Adrenal gland (tissue), 19 donors: ENCODE measurements at places on chromosomes 5 and 9.
A peak's percentile ranks its signal among the peaks of the same experiment; 100 is the strongest.

GRCh38 chr5:53357439-53357838 is 123.0 kb upstream of the FST start:
- DNase-seq, result no peak

DNA sequence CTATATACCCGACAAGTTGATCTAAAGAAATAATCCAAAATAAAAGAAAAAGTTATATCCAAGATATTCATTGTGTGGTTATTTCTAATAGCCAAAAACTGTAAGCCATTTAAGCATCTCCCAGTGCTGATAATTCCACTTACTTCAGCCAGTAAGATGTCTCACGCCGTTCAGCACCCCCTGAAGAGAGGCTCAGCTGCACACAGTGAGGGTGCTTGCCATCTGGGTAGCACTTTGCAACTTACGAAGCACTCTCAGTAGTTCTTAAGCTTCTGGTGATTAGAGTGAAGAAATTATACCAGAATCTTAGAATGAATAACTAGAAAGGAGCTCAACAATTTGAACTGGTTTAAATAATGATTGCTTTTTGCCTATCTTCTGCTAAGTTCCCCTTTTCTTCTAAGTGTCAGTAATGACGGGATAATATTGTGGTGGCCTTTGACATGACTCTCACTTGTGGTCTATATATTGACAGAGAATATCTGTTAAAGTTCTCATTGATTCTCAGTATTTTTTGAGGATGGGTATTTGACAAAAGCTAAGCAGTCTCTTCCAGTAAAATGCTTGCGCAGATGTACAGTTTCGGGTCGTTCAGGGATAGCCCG is 26.2 kb upstream of the LTC4S start:
- DNase-seq, result no peak

GRCh38 chr5:135482381-135482933 is 30.3 kb upstream of the TIFAB start:
- DNase-seq, result peak; percentile 67

DNA sequence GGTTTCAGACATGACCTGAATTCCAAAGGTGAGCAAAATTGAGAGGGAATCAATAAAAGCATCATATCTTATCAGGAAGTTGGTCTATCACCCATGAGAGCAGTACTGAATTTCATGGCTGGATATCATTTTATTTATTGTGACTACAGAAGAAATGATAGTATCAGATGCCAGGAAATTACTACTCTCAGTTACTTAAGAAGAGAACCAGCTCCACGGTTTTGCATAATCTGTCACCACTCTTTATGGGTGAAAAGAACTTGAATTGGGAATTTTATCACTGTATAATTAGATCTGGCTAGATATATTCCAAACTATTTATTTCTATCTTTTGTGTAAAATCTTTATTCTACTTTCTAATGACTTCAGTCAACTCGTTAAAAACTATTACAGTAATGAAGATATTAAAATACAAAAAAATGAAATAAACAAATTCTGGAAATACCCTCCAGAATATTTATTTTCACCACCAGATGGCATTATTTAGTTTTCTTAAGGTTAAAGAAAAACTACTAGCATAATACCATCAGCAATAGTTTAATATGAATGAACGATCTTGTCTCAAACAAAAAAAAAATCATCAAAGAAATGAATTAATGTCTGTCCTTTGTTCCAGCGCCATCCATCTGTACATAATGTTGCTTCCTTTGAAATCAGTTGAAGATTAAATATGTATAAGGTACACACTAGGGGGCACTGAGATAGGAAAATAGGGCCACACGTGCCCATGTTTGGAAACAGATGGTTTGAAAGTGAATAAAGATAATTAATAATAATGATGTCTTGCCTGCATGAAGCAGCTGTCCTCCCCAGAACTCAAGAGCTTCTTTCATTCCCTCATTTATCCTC is 84.7 kb upstream of the SLCO6A1 start:
- DNase-seq, result no peak

DNA sequence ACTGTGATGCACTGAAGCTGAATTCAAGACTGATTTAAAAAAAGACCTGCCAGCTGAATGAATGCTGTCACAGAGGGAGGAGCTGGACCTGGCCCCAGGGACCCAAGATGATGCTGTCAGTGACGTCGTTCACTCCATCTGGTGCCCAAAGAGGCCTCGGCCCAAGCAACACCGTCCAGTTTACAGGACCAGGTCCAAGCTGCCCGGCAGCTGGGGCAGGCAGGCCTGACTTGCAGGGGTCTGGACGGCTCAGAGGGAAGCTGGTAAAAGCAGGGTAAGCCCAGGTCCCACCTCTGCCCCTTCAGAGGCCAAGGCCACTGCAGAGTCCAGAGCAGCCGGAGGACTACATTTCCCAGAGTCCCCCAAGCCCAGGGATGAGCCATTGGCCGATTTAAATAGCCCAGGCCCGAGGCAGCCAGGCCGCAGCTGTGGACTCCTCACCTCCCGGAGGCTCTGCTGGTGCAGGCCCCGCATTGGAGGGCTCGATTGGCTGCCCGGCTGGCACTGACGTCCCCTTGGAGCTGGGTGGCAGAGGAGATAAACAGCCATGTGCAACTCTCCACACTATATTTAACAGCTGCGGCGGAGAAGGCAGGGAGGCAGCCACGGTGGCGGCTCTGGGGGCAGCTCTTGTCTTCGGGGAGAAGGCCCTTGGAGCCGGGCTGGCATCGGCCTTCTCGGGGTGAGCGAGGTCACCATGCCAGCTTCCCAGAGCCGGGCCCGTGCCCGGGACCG is at the start of gene PLPP7:
PLPP7 (plus strand) TSS at position 423 of the 735 bp plus-strand sequence; CDS start at position 698, 275 bp downstream.
- DNase-seq, result peak; percentile 92

- DNase-seq, result no peak
Measured at GRCh38 chr5:142779163-142779840, 9.1 kb downstream of the ARHGAP26 start.

DNA sequence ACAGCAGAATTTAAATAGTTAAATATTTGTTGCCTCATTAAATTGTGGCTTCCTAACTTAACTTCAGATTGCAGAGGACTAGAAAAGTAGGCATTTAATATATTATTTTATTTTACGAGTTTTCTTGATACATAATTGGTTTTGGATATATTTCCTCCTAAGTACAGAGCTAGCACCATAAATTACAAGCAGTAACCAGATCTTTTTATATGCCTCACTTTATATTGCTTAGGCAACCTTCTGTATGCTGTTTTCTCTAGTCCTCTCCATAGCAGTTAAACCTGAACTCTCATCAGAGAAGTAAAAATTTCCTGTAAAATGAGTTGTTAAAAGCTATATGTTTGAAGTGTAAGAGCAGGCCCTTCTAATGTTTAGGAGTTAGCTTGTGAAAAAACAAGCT is 144.2 kb downstream of the ZCCHC7 start:
- DNase-seq, result no peak

DNA sequence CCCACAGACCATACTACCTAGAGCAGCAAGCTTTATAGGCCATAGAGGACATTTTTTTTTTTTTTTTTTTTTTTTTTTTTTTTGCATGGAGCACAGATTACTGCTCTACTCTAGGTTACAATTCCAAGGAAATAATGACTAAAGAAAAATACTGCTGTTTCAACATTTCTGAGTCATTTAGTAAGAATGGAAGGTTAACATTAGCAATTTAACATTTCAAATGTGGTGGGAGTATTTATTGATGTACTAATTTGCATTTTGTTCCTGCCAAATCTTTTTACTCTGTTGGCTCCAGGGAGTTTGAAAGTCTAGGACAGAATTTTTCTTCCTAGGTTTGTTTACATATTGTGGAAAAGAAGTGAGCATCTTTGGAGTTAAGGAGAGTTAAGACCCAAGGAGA is 142.1 kb upstream of the CCDC152 start:
- DNase-seq, result no peak

DNA sequence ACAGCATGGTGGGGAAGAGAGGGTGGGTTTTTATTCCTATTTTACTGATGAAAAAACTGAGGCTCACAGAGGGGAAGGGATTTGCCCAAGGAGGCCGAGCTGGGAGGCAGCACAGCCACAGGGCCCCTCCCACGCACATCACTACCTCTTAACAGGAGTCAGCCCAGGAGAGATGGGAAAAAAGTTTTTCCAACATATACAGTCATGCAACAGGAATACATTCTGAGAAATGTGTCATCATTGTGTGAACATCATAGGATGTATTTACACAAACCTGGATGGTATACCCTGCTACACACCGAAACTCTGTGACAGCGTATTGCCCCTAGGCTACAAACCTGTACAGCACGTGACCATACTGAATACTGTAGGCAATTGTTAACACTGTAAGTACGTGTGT is 11.6 kb downstream of the TRAF1 start:
- no peak for DNase-seq

DNA sequence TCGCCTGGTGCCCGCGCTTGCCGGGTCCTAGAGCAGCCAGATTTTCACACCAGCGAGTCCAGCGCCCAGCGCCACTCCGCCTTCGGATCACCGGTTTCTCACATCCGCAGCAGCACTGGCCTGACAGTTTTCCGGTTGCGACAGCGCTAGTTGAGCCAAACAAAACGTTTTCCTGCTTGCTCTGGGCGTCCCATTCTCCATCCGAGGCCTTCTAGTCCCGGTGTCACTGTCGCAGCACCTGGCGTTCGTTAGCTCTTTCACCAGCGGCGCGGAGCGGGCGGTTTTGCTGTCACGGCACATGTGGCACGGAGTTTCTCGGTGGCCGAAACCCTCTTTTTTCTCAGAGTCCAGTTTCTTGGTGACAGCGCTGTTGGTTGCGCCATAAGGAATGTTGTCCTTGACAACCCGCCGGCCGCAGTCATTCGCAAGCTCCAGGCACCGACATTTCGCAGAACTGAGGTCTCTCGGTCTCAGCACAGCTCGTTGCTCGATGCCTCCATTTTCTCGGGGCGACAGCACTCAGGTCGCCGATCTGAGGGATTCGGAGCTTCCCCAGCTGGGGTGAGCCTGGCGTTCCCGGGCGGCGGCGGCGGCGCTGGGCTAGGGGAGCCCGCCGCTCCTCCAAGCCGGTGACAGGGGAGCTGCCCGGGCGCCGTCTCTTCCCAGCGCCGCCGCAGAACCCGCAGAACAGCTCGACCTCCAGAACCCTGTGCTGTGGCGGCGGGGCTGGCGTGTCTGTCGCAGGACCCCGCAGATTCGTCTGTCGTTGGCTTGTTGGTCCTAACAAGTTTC is 47.8 kb downstream of the ANXA2R start:
- peak; percentile 87 for DNase-seq

DNA sequence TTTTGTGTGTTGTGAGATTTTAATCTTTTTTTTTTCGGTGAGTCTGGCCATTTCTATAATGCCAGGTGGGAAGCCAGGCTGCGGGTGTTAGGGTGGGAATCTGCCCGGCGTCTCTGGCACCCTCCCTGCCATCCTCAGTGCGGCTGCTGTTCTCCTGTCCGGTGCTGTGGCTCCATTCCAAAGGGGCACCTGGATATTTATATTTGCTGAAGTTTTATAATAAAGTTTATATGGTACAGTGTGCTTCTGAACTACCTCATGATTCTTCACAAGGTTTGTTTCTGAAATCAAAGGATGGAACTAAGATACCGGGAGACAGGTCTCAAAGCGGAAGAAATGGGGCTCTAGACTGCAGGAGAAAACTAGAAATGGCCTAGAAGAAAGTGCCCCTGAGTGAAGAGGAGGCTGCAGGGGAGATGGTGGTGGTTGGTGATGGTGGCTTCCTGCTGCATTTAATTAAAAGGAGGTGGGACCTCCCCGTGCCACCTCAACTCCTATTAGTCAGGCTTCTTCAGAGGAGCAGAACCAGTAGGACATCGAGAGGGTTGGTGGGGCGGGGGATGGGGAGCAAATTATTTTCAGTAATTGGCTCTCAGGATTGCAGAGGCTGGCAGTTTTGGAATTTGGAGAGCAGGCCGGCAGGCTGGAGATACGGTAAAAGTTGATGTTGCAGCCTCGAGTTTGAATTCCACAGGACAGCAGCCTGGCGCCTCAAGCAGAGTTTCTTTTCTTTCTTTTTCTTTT is 102.2 kb upstream of the ICE1 start:
- no peak for DNase-seq

- DNase-seq, result peak; percentile 71
Measured at GRCh38 chr5:170183816-170184687, 48.7 kb upstream of the C5orf58 start.

- DNase-seq, result no peak
Measured at GRCh38 chr9:81266674-81267073, 422.7 kb downstream of the TLE1 start.
